Hematopoietic multipotent progenitor cell treated with erythropoietin and hydrocortisone succinate and interleukin-3 and kit ligand, for 15 days (in vitro differentiated cells): ENCODE measurements at places on chromosomes 1 and 21.

DNA sequence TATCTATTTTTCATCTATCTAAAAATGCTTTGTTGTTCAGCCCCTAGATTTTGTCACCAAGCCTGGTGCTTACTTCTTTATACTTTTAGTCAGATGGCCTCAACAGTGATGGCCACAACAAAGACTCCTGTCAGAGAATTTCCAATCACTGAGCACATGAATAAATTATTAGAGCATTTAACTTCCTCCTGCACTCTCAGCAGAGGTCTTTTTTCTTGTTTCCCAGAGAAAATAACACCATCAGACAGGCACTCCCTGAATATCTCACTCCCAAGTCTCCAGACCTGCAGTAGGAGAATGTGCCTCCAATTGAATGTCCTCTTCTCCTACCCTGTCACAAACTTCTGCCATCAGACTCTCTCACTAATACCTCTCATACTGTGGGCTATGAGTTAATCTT lies 616.0 kb upstream of the NR5A2 start:
- no peak for DNase-seq

DNA sequence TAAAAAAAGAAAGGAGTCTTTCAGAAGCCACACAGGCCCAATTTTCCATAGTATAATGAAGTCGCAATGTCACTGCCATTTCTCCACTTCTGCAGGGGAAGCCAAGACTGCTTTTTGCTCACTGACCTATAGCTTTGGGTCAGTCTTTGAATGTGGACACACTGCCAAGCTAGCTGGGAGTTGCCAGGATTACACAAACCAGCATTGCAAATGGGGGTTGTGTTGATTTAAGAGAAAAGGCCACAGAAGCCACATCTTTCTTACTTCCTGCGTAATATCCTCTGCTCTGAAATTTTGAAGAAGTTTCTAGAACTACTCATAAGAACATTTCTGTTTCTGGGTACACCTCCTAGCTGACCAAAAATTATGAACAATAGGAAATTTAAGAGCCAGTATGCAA lies 45.8 kb upstream of the SAMSN1 start:
- DNase-seq, result no peak

DNA sequence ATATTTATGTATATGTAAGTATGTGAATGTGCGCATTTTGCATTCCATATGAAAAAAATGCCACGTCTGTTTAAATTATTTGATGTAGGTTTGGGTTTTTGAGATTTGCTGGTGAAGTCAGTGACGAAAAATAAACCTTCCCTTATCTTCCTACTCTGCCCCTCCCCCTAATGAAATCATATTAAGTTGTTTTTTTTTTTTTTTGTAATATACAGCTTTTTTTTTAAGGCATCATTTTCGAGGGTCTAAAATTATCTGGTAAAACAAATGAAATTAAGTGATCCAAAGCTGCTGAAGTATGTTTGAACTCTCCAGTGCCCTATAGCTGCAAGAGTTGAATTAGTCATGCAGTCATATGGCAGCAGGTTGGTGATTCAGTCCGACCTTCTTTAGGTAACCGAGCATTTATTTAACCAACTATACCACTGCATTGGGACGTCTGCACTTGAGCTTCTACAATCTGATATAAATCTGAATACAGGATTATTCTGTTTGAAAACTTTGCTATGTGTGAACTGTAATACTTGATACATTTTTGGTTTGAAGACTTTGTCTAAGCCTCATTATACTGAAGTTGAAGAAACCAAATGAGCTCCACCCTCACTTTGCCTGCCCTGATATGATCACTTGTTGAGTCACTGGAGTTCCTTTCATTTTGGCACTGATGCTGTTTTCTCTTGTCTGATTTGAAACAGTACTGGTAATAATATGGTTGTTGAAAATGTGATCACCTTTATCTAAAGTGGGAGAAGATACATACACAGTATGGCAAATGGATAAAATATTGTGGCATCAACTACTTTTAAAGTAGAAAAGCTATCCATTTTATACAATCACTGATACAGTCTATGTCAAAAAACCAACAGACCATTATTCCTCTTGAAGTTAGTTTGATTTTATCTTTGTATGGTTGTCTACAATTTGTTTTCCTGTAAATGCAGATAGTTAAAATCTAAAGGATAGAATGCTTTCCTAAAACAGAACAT lies 11.7 kb downstream of the PDIK1L start:
- DNase-seq, result peak; percentile 85

DNA sequence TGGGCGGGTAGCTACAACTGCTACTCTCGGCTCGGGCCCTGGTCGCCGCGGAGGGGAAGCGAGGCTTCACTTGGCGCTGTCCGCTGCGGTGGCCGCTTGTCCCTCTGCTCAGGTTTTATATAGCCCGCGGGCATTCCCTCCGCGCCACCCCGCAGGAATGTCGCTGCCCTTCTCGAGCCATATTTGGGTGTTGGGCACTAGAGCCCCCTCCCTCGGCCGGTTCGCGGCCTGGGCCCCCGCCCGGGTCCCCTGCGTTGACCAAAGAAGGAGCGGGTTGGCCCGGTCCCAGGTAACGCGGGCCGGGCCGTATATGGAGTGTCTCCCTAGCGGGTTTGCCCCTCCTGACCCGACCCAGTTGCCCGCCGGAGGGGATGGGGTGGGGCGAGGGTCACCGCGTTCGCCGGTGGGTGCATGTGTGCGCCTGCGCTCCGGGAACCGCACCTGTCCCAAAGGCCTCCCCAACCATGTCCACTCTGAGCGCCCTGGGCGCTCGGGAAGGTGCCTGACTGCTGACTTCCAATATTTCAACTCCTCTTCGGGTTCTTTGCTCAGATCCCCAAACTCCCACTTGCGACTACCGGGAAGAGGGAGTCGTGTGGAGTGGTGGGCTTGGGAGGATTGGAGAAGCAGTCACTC lies at the start of gene ACTA1:
Gene ACTA1 (minus strand): TSS at position 90 of the 636 bp plus-strand sequence. CDS start 979 bp downstream, outside the sequence.
- DNase-seq, result no peak

- no peak for DNase-seq
These were observed 18.6 kb upstream of the ADGRB2 start for GRCh38 chr1:31782421-31783410.

GRCh38 chr1:242811092-242811840 lies 286.8 kb upstream of the PLD5 start:
- DNase-seq, result no peak

GRCh38 chr1:29849991-29850757 lies 613.9 kb downstream of the PTPRU start:
- DNase-seq, result no peak

- peak; percentile 31 for DNase-seq
These were observed 709 bp downstream of the GART start for GRCh38 chr21:33541105-33541711.

GRCh38 chr1:153395136-153395685 lies 4.3 kb upstream of the S100A8 start:
- DNase-seq, result no peak

GRCh38 chr1:7098641-7099040 lies 313.4 kb downstream of the CAMTA1 start:
- DNase-seq, result no peak

DNA sequence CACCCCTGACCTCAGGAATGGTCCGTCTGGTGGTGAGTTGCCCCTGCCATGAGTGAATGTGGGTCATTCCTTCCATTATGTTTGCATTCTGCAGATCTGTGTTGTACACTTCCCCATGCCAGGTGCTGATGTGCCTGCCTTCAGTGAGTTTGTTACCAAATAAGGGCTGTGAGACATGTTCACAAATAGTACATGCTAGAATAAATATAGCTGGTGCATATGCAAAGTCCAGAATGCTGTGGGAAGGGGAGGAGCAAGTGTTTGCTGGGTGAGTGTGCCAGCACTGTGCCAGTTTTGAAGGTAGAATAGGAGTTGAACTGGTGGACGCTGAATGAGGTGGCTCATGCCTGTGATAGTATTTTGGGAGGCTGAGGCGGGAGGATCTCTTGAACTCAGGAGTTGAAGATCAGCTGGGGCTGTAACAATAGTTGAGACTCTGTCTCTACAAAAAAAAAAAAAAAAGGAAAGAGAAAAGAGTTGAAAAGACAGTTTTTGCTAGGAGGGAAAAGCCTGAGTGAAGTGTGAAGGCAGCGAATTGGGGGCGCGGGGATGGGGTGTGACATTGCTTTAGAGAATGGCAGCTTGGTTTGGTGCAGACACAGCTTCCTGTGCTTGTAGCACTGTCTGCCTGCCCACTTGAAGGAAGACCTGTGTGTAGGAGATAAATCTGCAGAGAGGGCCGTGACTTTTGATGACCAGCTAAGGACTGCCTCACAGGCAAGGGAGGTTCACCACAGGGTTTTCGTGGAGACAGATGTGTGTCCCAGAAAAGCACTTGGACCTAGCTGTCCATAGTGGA lies 61.1 kb downstream of the LGR6 start:
- no peak for DNase-seq

- no peak for DNase-seq
These were observed 37.0 kb downstream of the VTCN1 start for GRCh38 chr1:117173691-117174090.

DNA sequence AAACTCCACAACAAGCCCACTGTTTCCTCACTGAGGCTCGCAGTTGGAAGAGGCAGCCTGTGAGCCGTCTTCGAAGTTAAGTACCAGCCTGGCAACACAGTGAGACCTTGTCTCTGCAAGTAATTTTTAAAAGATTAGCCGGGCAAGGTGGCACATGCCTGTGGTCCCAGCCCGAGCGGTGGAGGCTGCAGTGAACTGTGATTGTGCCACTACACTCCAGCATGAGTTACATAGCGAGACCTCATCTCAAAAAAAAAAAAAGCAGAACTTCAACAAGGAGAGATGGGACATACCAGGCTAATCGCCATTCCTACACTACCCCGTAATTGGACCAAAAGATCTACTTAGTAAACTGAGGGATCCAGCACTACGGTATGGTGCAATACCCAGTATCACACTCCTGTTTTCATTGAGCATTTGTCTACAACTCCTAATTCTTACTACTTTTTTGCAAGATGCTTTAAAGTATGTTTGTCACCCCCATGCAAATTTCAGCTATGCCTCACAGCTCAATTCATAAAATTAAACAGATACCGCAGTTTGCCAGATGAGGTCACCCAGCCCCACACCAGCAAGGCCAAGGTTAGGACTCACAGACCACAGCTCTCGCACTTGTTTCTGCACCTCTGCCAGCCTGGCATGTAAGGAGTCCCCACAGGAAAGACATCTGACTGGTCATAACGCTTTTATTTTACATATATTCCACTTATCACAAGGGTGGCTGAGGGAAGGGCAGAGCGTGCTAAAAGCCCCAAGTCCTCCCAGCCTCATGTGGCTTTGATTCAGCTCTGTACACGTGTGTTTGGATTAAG lies 21.0 kb downstream of the SDE2 start:
- no peak for DNase-seq

DNA sequence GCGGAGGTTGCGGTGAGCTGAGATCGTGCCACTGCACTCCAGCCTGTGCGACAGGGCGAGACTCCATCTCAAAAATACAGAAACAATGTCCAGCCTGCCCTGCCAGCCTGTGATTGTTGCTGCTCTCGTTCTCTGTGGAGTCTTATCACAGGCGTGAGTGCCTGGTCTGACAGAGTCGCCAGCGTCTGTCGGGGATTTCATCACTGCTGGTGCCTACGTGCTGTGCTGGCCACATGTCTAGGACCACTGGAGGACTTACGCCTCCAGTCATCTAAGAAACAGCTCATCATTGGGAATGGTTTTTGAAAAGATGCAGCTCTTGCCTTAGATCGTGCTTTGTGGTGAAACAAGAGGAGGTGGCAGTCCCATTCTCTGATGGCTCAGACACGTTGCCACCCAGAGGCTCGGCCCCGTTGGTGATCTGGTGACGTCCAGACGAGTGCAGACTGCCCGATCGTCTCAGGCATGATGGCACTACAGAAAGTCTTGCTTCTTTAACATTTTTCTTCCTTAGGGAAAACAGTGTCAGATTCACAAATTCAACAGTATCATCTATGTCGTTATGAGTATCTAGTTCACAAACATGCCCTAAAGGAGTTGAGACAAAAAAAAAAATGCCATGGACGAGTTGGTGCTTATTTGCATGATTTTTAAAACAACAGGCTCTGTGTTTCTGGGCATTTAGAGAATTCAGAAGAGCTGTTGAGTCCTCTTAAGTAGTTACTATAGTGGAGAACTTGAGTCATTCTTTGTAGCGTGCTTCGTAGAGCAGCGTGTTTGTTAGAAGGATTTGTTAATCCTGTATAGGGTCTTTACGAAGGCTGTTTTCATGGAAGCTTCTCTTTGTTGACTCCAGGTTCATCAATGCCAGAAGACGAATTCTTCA lies 47.5 kb downstream of the CBS start:
- no peak for DNase-seq

- no peak for DNase-seq
These were observed 124.5 kb upstream of the GALNT2 start for GRCh38 chr1:229942501-229942900.

- no peak for DNase-seq
These were observed 24.4 kb downstream of the VASH2 start for GRCh38 chr1:212974711-212975110.
